Progenitor cell of endocrine pancreas (in vitro differentiated cells): ENCODE measurements at places on chromosomes 7 and 10. TPM values are rescaled to one million over a fixed set of nuclear protein-coding genes. Genes with fewer than 3 reads are reported as not detected.

GRCh38 chr10:1120801-1121211 lies 64.6 kb downstream of the WDR37 start:
- H3K36me3 ChIP-seq: peaks cover 36% of the 10 kb centered on the region
- no peaks in the 10 kb centered on the region for H3K4me1 ChIP-seq
- H3K27me3 ChIP-seq: no peaks in the 10 kb centered on the region
- no peak overlapping the region for H3K4me3 ChIP-seq

Gene CALML3
- not detected in 2 replicates for total RNA-seq

Gene ELFN1
- total RNA-seq: 12.3 and 12.9 TPM in 2 replicates

- H3K27ac ChIP-seq: peak overlapping the region; percentile 98
- peak; percentile 21 for DNase-seq
- H3K4me1 ChIP-seq: peaks cover 23% of the 10 kb centered on the region
- peak overlapping the region; percentile 93 for H3K4me3 ChIP-seq
- peaks cover 15% of the 10 kb centered on the region for H3K27me3 ChIP-seq
- no peaks in the 10 kb centered on the region for H3K36me3 ChIP-seq
These were observed 45.6 kb downstream of the PDIA4 start for GRCh38 chr7:148982654-148983199.

DNA sequence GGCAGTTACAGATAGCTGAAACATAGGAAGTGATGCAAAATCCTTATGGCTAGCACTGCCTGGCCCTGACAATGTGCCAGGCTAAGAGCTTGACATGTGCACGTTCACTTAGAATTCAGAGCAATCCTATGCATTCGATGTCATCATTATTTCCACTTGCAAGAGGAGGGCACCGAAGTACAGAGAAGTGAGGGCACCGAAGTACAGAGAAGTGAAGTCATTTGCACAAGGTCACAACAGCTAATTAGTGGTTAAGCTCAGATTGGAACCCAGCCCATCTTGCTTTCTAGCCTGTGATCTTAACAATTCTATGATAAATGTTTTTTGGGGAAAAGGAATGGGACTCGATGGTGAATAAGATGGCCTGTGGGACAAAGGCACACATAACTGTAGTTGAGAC lies 73.4 kb downstream of the ARHGAP22 start:
- no peak for DNase-seq
- no peak overlapping the region for H3K27ac ChIP-seq
- peaks cover 6% of the 10 kb centered on the region for H3K27me3 ChIP-seq
- no peak overlapping the region for H3K4me3 ChIP-seq
- H3K36me3 ChIP-seq: no peaks in the 10 kb centered on the region

GRCh38 chr7:21944616-21945453 lies 864 bp downstream of the CDCA7L start:
- H3K27ac ChIP-seq: peak overlapping the region; percentile 99
- H3K4me3 ChIP-seq: peak overlapping the region; percentile 78
- DNase-seq: peak; percentile 53

- H3K4me1 ChIP-seq: peaks cover 19% of the 10 kb centered on the region
- peak overlapping the region; percentile 98 for H3K4me3 ChIP-seq
- DNase-seq: peak; percentile 52
- peak overlapping the region; percentile 98 for H3K27ac ChIP-seq
- H3K27me3 ChIP-seq: peaks cover 9% of the 10 kb centered on the region
- no peaks in the 10 kb centered on the region for H3K36me3 ChIP-seq
These were observed 2.1 kb downstream of the MXI1 start for GRCh38 chr10:110209454-110209925.

Gene SLC26A3
- total RNA-seq: 2.0 and 2.8 TPM in 2 replicates

DNA sequence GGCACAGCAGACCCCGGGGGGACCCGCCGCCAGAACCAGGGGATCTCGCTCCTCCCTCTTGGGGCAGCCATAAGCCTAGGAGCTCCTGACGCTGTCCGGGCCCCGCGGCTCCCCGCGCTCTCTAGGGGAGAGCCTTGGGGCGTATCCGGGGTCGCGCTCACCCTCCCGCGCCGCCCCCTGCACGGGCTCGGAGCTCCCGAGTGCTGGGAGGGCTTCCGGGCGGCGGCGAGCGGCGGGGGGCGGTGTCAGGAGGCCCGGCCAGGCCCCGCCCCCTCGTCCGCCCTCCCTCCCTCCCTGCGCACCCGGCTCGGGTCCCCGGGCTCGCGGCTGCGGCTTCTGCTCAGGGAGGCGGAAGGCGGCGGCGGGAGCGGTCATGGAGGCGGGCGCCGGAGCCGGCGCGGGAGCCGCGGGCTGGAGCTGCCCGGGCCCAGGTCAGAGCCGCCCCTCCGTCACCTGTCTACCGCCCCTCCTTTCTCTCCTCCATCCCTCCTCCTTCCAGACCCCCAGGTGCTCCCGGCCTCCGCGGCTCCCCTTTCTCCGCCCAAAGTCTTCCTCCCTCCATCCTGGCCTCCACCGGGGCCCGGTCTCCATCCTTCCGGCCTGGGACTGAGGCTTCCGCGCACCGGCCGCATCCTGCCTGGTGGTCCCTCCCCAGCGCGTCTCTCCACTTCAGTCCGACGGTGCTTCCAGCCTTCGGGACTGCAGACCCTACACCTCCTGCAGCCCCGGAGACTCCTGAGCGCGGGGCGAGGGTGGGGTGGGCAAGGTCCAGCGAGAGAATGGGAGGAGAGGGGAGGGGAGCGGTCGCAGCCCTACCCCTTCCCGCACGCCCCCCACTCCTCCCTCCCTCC lies at the start of gene CCDC136:
TSS of gene CCDC136 (plus strand) at position 848 of the 851 bp plus-strand sequence. CDS start 444 bp downstream, outside the sequence.
- H3K27me3 ChIP-seq: peaks cover 23% of the 10 kb centered on the region
- peaks cover 4% of the 10 kb centered on the region for H3K4me1 ChIP-seq
- peak within 1 kb of the TSS; percentile 89 for H3K4me3 ChIP-seq
- H3K27ac ChIP-seq: peak within 1 kb of the TSS; percentile 51
- peak; percentile 57 for DNase-seq

Gene BHLHA15
- 0.57 and 1.7 TPM in 2 replicates for total RNA-seq

- no peaks in the 10 kb centered on the region for H3K4me1 ChIP-seq
- no peak overlapping the region for H3K4me3 ChIP-seq
- DNase-seq: no peak
- H3K27ac ChIP-seq: no peak overlapping the region
- no peaks in the 10 kb centered on the region for H3K36me3 ChIP-seq
These were observed 501.6 kb downstream of the TCERG1L start for GRCh38 chr10:130809761-130810515.

DNA sequence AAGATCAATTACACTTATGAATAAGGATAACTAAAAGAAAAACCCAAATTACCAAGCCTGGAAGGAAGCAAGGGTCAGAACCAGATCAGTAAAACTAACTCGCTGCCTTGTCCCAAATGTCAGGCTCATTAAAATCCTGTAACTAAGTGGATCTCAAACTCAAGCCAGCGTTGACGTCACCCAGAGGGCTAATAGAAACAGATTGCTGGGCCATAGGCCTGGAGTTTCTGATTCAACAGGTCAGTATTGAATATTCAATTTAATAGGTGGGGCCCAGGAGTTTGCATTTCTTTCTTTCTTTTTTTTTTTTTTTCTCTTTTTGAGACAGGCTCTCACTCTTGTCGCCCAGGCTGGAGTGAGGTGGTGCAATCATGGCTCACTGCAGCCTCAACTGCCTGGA lies 397.0 kb downstream of the CALN1 start:
- no peaks in the 10 kb centered on the region for H3K27me3 ChIP-seq
- H3K4me3 ChIP-seq: no peak overlapping the region
- DNase-seq: no peak
- no peaks in the 10 kb centered on the region for H3K36me3 ChIP-seq

- H3K27me3 ChIP-seq: no peaks in the 10 kb centered on the region
- H3K4me3 ChIP-seq: no peak overlapping the region
- peaks cover 24% of the 10 kb centered on the region for H3K36me3 ChIP-seq
- peaks cover 30% of the 10 kb centered on the region for H3K4me1 ChIP-seq
These were observed 103.9 kb downstream of the LRRC4 start for GRCh38 chr7:127927348-127927696.

GRCh38 chr10:78763651-78764395 lies 304.9 kb upstream of the ZMIZ1 start:
- no peak overlapping the region for H3K27ac ChIP-seq
- no peak for DNase-seq
- H3K4me1 ChIP-seq: peaks cover 4% of the 10 kb centered on the region
- H3K4me3 ChIP-seq: no peak overlapping the region
- H3K36me3 ChIP-seq: no peaks in the 10 kb centered on the region

GRCh38 chr10:15346440-15347141 lies 24.5 kb downstream of the FAM171A1 start:
- H3K27me3 ChIP-seq: no peaks in the 10 kb centered on the region
- no peak for DNase-seq
- peaks cover 57% of the 10 kb centered on the region for H3K4me1 ChIP-seq
- no peak overlapping the region for H3K4me3 ChIP-seq

DNA sequence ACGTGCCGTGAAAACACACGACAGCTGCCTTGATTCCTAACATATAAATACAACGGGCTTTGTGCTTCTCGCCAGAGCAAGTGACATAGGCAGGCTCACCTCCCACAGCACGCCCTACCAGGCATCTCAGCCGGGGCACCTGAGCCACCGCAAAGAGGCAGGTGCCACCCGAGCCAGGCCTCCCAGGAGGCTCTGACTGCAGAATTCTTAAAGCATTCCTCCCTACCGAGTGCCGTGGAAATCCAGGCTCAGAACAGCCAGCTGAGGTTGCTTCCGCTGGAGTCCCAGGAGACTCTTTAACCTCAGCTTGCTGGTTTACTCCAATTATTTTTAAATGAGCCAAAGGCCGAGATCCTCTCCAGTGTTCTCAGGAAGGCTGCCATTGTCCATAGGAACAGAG lies 206.5 kb downstream of the USP6NL start:
- H3K27me3 ChIP-seq: peaks cover 10% of the 10 kb centered on the region
- DNase-seq: no peak
- H3K4me1 ChIP-seq: no peaks in the 10 kb centered on the region
- no peak overlapping the region for H3K4me3 ChIP-seq
- H3K36me3 ChIP-seq: no peaks in the 10 kb centered on the region

Gene UPK3B
- total RNA-seq: 1.7 and 4.7 TPM in 2 replicates

DNA sequence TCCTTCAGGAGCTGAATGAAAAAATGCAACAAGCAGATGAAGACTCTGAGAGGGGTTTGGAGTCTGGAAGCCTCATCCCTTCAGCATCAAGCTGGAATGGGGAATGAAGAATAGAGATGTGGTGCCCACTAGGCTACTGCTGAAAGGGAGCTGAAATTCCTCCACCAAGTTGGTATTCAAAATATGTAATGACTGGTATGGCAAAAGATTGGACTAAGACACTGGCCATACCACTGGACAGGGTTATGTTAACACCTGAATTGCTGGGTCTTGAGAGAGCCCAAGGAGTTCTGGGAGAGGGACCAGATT lies 5.4 kb downstream of the IFIT2 start:
- no peak for DNase-seq
- no peaks in the 10 kb centered on the region for H3K36me3 ChIP-seq
- no peaks in the 10 kb centered on the region for H3K4me1 ChIP-seq
- H3K27me3 ChIP-seq: peaks cover 12% of the 10 kb centered on the region
- no peak overlapping the region for H3K27ac ChIP-seq

GRCh38 chr7:4683884-4684565 lies 1.9 kb downstream of the FOXK1 start:
- H3K27me3 ChIP-seq: peaks cover 2% of the 10 kb centered on the region
- peaks cover 17% of the 10 kb centered on the region for H3K4me1 ChIP-seq
- DNase-seq: no peak
- H3K36me3 ChIP-seq: peaks cover 2% of the 10 kb centered on the region

GRCh38 chr7:121752706-121753105 lies 120.3 kb upstream of the PTPRZ1 start:
- H3K36me3 ChIP-seq: no peaks in the 10 kb centered on the region
- no peak overlapping the region for H3K4me3 ChIP-seq
- peaks cover 2% of the 10 kb centered on the region for H3K4me1 ChIP-seq
- H3K27ac ChIP-seq: no peak overlapping the region

GRCh38 chr10:63491588-63492316 lies 26.0 kb upstream of the JMJD1C start:
- H3K4me1 ChIP-seq: peaks cover 5% of the 10 kb centered on the region
- no peaks in the 10 kb centered on the region for H3K27me3 ChIP-seq
- H3K36me3 ChIP-seq: peaks cover 14% of the 10 kb centered on the region
